ENCODE measurements at places on chromosomes 11 and 22.
A peak's percentile ranks its signal among the peaks of the same experiment; 100 is the strongest.

DNA sequence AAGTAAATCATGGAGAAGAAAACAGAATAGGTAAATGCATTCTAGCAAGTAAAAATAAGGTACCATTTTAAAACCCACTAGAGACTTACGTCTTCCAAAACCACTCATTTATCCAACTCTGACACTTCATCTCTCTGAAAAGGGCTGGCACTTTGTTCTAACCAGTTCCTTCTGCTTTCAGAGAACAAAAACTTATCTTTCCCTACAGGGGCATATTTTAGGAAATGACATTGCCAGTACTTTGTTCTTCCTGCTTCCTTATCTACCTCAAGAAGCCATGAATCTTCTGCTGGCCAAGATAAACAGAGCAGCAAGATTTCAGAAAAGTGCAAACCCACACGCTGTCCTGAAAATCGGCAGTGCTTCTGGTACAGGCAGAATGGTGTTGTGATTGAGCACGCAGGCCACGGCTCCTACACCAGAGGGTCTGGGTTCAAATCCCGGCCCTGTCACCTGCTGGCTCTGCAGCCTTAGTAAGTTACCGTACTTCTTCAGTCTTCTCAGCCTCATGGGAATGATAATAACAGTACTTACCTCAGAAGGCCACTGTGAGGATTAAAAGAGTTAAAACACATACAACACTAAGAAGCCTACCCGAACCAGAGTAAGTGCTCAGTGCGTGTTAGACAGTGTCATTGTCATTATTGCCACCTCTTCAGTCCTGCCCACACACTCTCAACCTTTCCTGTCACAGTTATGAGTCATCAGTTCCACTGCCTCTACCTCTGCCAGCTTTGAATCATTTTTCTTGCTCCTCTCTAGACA lies 11.0 kb downstream of the MPZL3 start:
- DNase-seq: no peak

DNA sequence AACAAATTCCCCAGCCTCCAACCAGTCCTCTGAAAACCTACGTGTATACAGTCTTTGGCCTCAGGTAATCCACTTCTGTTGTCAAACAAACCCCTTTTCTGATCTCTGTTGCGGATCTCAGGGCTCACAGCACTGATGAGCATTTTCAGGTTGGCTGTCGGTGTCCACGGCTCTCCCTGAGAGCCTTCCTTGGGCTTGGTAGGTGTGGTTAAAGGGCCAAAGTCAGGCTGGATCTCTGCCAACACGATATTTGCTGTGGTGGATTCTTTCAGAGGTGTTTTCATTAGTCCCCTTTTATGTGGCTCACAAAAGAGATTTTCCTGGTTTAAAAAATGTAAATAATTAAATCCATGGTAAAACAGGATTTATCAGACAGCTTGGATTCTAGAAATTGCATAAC lies 2.9 kb downstream of the E2F8 start:
- DNase-seq: no peak

DNA sequence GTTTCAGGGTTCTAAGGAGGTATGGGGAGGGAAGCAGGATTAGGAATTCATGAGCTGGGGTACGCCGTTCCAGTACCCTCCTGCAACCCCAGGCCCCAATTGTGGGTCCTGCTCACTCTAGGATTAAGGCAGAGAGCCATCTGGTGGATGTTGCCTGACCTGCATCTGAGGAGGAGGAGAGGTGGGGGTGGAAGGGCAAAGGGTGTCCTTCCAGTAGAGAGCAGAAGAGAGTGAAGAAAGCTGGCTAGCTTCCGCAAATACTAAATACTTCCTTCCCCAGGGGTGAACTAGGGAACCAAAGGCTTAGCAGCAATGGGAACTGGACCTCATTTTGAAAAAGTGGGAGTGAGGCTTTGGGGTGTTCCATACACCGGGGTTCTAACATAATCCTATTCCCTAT lies 10.6 kb downstream of the LRRC51 start:
- peak; percentile 7 for DNase-seq

GRCh38 chr11:102110761-102111010 lies 439 bp downstream of the YAP1 start:
- no peak for DNase-seq

- no peak for DNase-seq
These were observed 627 bp upstream of the PEX26 start for GRCh38 chr22:18077087-18077638.
